ENCODE measurements at places on chromosomes 4 and X. TPM values are rescaled to one million over a fixed set of nuclear protein-coding genes. Genes with fewer than 3 reads are reported as not detected.
A peak's percentile ranks its signal among the peaks of the same experiment; 100 is the strongest.

The GAGE12H gene
- polyA plus RNA-seq: not detected

The DRP2 gene
- 0.18 TPM for polyA plus RNA-seq

The EDA2R gene
- polyA plus RNA-seq: 13.4 TPM

The HTRA3 gene
- polyA plus RNA-seq: 5.7 TPM

The ALAS2 gene
- polyA plus RNA-seq: not detected

DNA sequence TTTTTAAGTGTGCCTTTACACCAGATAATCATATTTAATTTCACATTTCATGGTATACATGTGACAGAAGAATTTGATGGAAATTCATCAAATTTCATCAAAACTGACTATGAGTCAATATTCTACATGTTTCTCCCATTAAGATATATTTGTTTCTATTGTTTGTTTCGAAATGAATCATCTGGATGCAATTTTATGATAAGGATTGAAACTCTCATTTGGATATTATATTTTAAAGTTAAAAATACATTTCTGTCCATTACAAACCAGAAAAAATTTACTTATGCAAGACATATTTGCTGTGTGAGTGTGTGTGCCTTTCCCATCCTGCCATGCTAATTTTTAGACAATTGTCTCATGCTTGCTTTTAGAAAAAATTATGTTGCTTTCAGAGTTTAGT lies 52.2 kb downstream of the SULT1B1 start:
- no peaks in the 10 kb centered on the region for H3K27me3 ChIP-seq
- DNase-seq: peak; percentile 38
- H3K4me1 ChIP-seq: no peaks in the 10 kb centered on the region
- H3K36me3 ChIP-seq: no peaks in the 10 kb centered on the region
- H3K4me3 ChIP-seq: no peak overlapping the region
- H3K27ac ChIP-seq: no peak overlapping the region

DNA sequence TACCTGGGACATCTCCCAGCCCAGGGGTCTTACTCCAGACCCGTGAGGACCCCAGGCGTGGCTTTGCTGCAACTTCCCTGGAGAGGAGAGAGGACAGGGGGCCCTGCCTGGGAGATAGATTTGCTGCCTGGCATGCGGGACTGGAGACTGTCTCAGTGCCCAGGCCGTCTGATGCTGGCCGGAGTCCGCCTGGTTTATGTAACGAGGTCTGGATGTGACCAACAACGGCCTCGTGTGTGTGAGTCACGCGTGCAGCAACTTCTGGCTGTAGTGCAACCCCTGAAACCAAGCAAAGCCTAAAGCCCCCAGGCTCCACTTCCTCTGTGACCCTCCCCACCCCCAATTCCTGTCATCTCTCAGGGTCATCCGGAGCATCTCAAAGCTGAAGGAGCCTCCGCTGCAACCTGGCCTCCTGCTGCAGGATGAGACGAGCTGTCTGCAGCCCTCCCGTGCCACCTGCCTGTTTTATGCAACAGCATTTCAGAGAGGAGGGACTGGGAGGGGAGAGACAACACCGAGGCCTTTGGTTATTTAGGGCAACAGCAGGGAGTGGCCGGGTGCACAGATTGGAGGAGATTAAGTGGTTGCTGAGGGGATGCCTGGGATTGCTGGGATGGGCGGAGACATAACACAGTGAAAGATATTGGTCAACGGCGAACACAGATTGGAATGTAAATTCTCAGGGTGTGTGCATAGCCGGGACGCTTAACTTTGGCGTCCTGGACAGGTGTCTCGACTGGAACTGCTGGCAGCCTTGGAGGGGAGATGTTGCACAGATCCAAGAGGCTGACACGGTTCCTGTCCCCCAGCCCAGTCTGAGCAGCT lies 16.0 kb downstream of the XG start:
- peak; percentile 95 for DNase-seq
- H3K36me3 ChIP-seq: no peaks in the 10 kb centered on the region
- peaks cover 24% of the 10 kb centered on the region for H3K4me1 ChIP-seq
- no peaks in the 10 kb centered on the region for H3K27me3 ChIP-seq

DNA sequence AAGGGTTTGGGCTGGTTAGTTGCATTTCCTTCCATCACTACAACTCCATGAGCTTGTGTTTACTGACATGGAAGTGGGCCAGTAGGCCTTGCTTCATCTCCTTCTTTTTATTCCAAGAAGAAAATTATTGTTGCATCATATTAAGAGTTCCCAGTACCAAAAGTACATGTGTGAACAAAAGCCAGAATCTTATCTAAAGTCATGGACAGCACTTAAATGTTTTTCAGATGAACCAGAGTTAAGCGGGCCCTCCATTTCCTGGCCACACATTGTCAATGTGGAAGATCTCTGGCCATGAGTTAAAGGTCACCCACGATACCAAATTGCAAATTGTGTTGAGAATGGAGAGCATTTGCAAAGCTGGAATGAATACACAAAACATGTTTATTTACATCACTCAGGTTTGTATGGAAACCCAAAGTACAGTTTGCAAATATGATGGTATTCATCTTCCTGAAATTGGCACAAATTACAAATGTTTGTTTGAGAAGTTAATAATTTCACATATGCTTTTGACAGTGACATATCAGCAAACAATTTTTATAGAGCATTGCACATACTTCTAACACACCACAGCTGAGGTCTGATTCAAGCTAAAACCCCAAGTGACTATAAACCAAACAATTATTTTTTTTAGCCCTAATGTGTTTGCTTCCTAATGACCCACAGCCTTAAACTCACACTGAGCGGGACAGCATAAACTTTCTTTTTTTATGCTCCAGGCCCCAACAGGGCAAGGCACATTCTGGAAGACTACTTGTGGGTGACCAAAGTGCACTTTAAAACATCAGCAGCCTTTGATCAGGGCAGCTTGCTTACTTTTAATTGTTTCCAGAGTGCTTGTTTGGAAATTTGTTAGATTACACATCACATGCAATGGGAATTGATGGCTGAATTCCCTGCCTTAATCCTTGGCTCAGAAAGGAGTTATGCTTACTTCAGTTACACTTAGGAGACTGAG lies 502.9 kb upstream of the SLIT2 start:
- no peaks in the 10 kb centered on the region for H3K27me3 ChIP-seq
- DNase-seq: peak; percentile 82
- peaks cover 22% of the 10 kb centered on the region for H3K4me1 ChIP-seq
- H3K27ac ChIP-seq: peak overlapping the region; percentile 79
- no peaks in the 10 kb centered on the region for H3K36me3 ChIP-seq

DNA sequence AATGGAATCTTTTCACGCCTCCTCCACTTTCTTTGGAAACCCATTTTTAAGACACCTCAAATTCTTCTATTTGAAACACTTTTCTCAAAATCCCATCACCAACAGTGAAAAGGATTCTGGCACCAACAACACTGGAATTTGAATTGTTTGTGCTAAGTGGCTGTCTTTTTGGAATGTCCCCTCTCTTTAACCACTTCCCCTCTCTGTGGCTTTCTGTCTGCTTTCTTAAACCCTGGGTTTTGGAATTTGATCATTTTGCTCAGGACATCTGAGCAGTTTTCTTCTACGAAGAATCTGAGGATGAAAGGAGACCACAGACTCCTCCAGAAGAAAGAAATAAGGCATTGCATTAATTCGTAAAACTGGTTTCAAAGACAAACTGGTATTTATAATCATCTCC lies 89.0 kb downstream of the MXRA5 start:
- no peak overlapping the region for H3K4me3 ChIP-seq
- DNase-seq: no peak
- H3K27me3 ChIP-seq: no peaks in the 10 kb centered on the region
- peaks cover 13% of the 10 kb centered on the region for H3K4me1 ChIP-seq
- no peaks in the 10 kb centered on the region for H3K36me3 ChIP-seq

- H3K4me3 ChIP-seq: no peak overlapping the region
- no peaks in the 10 kb centered on the region for H3K4me1 ChIP-seq
- H3K36me3 ChIP-seq: no peaks in the 10 kb centered on the region
- H3K27ac ChIP-seq: no peak overlapping the region
- DNase-seq: no peak
Measured at GRCh38 chr4:155773196-155773800, 14.5 kb downstream of the GUCY1B1 start.

GRCh38 chr4:73855406-73855805 lies 2.3 kb downstream of the PF4V1 start:
- H3K36me3 ChIP-seq: no peaks in the 10 kb centered on the region
- no peak overlapping the region for H3K4me3 ChIP-seq
- no peaks in the 10 kb centered on the region for H3K27me3 ChIP-seq
- H3K27ac ChIP-seq: no peak overlapping the region
- no peak for DNase-seq
- H3K4me1 ChIP-seq: peaks cover 25% of the 10 kb centered on the region

DNA sequence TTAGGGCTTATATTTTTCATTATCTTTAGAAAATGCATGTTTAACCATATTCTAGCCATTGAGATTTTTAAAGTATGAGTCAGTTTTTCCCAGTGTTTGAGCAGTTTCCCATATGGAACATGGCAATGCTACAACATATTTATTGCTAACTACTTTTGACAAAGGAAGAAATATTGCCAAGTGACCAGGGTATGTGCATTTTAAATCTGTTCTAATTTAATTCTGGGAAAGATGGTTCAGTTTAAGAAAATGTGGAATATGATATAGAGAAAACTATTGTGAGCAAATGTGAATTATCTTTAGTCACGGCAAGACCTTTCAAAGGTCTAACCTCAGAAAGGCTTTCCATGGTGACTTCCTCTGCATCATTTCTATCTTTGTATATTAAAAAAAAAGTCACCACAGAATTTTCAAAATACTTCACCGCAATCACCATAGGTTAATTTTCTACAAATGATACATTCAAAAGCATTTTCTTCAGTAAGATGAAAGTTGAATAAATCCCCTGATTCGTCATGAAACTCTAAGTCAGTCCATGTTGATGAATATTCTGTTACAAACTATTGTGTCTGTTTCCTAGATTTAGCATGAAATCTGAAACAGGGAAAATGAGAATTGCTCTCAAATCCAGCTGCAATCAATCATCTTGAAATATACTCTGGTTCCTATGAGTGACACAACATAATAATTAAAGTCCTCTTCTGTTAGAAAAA lies 2349.0 kb upstream of the TENM3 start:
- DNase-seq: no peak
- no peaks in the 10 kb centered on the region for H3K36me3 ChIP-seq
- no peaks in the 10 kb centered on the region for H3K27me3 ChIP-seq
- H3K27ac ChIP-seq: no peak overlapping the region

DNA sequence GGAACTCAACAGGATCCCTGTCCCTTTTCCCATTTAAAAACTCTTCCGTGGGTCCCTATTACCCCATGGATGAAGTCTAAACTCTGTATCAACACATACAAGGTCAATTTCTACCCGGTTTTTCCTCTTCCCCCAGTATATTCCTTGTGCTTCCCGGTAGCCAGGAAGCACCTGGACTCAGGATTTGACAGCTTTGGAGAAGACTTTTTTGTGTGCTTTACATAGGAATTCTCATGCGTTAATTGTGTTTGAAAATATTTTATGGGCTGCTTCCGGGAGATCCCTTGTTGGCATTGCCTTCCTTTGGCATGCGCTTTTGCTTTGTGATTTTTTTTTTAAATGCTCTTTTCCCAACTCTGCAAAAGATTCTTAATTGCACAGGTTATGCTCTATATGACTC lies 7.2 kb downstream of the SMS start:
- H3K4me1 ChIP-seq: peaks cover 41% of the 10 kb centered on the region
- no peaks in the 10 kb centered on the region for H3K36me3 ChIP-seq
- peak overlapping the region; percentile 76 for H3K27ac ChIP-seq
- H3K27me3 ChIP-seq: no peaks in the 10 kb centered on the region
- DNase-seq: no peak

DNA sequence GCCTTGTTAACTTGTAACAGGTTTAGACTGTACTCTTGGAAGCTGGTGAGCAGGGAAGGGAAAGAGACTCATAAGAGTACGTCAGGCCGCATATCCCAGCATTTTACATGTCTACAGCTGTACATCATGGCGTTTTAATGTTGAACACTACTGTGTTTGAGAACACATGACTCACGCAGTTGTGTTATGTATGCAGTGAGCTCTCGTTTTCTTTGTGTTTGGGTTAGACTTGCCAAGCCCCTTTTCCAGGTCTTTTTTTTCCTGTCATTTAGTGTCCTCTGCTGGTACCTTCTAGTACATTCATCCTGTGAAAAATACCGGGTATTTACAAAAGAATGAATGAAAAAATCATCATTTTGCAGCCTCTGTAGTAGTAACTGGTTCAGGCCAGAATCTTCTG lies 35.3 kb downstream of the SMS start:
- peak; percentile 75 for DNase-seq
- no peaks in the 10 kb centered on the region for H3K27me3 ChIP-seq
- H3K4me3 ChIP-seq: no peak overlapping the region

- H3K27me3 ChIP-seq: no peaks in the 10 kb centered on the region
- no peak overlapping the region for H3K27ac ChIP-seq
- DNase-seq: no peak
- H3K36me3 ChIP-seq: peaks cover 30% of the 10 kb centered on the region
Measured at GRCh38 chrX:53616946-53617345, 69.6 kb downstream of the HUWE1 start.

DNA sequence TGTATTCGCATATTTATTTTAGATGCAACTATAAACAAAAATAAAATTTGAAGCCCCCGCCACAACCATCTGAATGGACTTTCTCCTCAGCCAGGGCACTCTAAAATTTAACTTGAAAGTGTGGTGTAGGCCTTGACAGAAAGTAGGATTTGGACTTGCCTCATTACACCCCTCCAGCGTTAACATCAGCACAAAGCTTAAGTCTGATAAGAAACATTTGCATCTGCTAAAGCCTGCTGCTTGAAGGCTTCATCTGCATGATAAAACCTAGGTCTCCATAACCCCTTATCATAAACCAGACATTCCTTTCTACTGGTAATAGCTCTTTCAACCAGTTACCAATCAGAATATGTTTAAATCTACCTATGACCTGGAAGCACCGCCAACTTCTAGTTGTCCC lies 1046.5 kb downstream of the FAT4 start:
- H3K27ac ChIP-seq: no peak overlapping the region
- DNase-seq: no peak
- no peaks in the 10 kb centered on the region for H3K4me1 ChIP-seq
- H3K27me3 ChIP-seq: no peaks in the 10 kb centered on the region

GRCh38 chr4:163991298-163991865 lies 496.9 kb downstream of the TMA16 start:
- H3K27me3 ChIP-seq: no peaks in the 10 kb centered on the region
- H3K36me3 ChIP-seq: no peaks in the 10 kb centered on the region
- no peak overlapping the region for H3K4me3 ChIP-seq
- H3K4me1 ChIP-seq: no peaks in the 10 kb centered on the region
- H3K27ac ChIP-seq: no peak overlapping the region
- no peak for DNase-seq

- H3K4me1 ChIP-seq: no peaks in the 10 kb centered on the region
- no peaks in the 10 kb centered on the region for H3K27me3 ChIP-seq
- H3K27ac ChIP-seq: no peak overlapping the region
- H3K4me3 ChIP-seq: no peak overlapping the region
- no peak for DNase-seq
- H3K36me3 ChIP-seq: no peaks in the 10 kb centered on the region
Measured at GRCh38 chr4:40170588-40170987, 26.2 kb upstream of the RHOH start.

DNA sequence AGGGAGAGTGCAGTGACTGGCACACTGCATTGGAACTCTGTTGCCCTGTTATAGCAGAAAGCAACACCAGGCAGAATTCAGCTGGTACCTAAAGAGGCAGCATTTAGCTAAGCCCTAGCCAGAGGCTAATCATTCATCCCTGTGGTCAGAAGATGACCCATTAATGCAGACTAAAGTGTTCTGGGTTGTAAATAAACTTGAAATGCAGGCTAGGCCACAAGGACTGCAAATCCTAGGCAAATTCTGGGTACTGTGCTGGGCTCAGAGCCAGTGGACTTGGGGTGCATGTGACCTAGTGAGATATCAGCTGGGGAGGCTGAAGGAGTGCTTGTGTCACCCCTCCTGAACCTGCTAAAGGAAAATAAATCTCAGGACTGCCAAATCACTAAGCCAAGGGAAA lies 91.2 kb downstream of the LPAR4 start:
- no peaks in the 10 kb centered on the region for H3K36me3 ChIP-seq
- DNase-seq: no peak
- H3K27me3 ChIP-seq: no peaks in the 10 kb centered on the region
- H3K4me3 ChIP-seq: no peak overlapping the region
- no peak overlapping the region for H3K27ac ChIP-seq

Data from GM23248 (cell line).